Coronary artery (tissue), 2 donors: ENCODE measurements at places on chromosomes 2 and 18.

DNA sequence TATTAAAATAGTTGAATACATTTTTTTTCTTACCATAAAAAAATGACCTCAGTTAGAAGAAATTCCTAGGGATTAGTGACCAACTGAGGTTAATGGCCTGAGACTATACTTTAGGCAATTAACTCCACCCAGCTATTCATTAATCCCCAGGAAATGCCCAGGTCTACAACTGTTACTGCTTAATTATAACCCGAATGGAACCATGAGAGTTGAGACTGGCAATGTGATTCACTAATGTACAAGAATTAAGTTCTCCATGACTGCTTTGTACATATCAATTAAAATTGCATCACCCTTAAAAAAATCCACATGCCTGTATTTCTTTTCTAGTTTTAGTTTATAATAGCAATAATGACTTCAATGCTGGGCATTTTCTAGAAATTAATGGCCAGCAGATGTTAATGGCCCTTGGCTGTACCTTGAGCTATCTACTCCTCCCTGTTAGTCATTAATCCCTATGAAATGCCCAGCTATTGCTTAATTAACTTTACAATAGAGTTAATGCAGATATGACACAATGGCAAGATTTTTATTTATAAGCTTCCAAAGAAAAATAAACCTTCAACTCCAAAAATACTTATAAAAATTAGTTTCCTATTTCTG lies 44.1 kb downstream of the ERBB4 start:
- no peak for DNase-seq

DNA sequence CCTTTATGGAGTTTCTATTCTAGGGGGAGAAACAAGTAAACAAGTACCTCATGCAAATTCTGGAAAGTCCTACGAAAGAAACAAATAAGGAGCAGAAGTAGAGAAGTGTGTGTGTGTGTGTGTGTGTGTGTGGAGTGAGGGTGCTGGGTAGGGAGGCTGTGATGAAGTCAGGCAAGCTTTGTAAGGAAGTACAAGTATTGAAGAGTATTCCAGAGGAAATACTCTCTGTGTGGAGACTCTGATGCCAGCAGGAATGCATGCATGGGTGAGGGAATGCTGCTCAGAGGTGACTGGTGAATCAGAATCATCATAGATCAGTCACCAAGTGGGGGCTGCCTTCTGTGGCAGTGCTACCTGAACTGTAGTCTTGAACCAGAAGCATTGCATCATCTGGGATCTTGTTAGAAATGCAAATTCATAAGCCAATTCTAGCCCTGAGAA lies 34.5 kb downstream of the SLC4A3 start:
- peak; percentile 5 for DNase-seq

GRCh38 chr2:72271766-72272641 lies 124.3 kb upstream of the CYP26B1 start:
- no peak for DNase-seq

- DNase-seq = no peak
Measured at GRCh38 chr2:25738383-25739343, 65.3 kb upstream of the DTNB start.

DNA sequence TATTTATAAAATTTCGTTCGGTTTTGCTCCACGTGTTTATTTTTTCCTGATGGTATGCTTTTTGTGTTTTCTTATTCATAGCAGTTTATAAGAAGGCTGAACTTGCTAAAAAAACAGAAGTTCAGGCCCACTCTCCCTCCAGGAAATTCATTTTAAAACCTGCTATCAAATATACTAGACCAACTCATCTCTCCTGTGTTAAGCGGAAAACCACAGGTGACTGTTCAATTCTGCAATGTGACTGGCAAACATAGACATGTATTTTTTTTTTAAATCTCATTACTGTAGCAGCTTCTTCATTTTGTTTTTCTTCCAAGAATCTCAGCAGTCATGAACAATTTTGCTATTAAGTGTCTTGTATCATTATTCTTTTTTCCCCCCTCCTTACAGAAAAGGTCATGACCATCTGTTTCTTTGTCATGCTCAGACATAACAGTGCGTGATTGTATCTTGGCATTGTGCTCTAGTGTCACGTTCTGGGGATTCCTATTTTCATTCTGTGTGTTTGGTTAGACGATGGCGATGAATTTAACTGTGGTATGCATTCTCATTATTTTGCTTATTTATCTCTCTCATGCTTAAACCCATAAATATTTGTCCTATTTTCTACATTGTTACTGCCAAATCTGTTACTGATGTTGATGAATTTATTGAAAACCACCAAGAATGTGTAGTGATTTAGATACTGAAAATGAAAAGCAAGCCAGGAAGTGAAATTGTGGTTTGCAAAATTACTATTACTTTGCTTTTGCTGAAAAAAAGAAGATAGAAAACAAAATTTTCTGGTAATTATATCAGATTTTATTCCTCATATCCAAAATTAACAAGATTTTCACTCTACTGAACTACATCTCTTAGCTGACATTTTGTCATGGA lies 74.6 kb upstream of the UNC80 start:
- no peak for DNase-seq

GRCh38 chr2:149735237-149735958 lies 147.8 kb upstream of the MMADHC start:
- no peak for DNase-seq

- DNase-seq = no peak
Measured at GRCh38 chr2:79977792-79978191, 326.8 kb downstream of the LRRTM1 start.

DNA sequence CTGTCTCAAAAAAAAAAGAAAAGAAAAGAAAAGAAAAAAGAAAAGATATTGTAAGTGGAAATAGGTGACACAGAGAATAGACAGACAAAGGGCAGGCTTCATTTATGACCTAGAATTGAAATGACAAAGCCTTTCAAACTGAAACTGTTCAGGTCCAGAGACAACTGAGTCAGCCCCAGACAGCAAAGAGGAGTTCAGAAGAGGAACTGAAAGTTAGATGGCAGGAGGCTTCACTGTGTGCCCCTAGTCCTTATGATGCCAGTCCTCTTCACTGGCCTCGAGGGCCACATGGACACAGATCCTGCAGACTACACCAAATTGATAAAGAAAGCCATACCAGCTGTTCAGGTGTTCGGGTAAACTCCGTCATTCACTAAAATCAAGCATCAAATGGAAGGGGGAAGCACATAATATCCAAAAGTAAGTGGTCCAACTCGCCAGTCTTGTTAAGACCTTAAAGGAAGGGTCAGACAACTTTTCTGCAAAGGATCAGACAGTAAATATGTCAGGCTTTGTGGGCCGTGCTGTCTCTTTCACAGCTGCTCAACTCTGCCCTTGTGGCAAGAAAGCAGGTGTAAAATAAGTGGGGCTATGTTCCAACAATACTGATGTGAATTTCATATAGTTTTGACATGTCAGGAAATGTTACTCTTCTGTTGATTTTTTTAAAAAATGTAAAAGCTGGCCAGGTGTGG lies 231.9 kb upstream of the MGAT5 start:
- no peak for DNase-seq

DNA sequence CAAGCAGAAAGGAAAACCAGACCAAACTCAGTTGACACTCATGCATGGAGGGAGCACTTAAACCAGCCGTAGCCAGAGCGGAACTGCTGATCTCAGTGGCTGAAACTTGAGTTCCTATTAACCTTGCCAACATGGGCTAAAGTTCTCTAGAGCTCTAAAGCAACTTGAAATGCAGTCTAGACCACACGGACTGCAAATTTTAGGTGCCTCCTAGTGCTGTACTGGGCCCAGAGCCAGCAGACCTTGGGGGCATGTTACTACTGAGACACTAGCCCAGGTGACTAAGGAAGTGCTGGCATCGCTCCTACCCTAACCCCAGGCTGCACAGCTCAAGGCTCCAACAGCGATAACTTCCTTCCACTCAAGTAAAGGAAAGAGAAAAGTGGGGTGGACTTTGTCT lies 236.5 kb downstream of the AKAIN1 start:
- DNase-seq = no peak

DNA sequence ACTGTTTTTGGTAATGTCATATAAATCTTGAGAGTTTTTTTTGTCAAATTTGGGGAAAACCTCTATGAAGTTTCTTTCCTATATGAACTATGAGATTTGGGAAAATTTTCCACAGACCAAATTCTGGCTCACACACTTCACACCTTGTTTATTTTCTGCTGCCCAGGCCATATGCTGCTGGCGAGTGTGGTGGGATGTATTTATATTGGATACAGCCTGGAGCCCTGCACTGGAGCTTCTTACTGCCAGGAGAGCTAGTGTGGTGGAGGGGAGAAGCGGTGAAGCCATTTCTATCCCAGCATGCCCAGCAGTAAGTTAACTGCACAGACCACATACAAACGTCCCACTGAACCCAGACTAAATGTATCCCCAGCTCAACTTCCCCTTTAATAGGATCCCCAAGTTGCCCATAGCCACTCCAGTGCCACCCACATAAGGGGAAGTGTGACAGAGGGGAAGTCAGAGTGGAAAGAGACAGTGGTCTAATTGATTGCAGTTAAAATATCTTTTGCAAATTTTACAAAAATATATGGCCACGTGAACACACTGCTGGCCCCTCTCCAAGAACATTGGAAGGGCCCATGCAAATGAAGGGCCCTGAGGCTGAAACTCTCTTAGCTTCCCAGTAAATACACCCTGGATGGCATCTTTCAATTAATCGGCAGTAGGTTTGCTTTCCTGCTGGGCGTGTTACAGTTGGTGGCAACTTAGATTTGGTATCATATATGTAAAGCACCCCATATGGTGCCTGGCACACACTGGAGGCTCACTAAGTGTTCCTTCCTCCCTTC lies 146.6 kb upstream of the ITGA6 start:
- no peak for DNase-seq

DNA sequence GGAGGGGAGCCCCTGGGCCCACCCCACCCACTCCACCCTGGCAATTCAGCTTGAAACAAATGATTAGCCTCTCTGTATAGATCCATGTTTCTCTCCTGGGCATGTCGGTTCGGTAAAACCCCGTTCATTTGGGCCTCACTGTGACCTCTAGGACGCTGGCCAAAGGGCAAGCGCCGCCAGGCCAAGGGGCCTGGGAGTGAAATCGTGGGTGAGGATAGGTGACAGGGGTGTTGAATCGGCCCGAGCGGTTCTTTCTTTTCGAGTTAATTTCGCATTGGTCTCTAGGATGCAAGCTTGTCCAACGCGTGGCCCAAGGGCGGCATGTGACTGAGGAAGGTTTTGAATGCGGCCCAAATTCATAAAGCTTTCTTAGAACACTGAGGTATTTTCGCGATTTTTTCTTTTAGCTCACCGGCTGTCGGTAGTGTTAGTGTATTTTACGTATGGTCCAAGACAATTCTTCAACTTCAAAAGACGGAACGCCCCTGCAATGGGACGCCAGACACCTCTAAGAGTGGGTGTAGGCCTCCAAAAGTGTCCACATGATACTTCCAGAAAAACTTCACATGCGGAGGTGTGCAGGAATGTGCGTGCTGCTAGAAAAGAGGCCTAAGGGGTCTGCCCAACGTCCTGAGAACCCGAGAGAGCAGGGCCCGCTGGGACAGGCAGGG lies 9.8 kb upstream of the ARID5A start:
- DNase-seq = no peak

DNA sequence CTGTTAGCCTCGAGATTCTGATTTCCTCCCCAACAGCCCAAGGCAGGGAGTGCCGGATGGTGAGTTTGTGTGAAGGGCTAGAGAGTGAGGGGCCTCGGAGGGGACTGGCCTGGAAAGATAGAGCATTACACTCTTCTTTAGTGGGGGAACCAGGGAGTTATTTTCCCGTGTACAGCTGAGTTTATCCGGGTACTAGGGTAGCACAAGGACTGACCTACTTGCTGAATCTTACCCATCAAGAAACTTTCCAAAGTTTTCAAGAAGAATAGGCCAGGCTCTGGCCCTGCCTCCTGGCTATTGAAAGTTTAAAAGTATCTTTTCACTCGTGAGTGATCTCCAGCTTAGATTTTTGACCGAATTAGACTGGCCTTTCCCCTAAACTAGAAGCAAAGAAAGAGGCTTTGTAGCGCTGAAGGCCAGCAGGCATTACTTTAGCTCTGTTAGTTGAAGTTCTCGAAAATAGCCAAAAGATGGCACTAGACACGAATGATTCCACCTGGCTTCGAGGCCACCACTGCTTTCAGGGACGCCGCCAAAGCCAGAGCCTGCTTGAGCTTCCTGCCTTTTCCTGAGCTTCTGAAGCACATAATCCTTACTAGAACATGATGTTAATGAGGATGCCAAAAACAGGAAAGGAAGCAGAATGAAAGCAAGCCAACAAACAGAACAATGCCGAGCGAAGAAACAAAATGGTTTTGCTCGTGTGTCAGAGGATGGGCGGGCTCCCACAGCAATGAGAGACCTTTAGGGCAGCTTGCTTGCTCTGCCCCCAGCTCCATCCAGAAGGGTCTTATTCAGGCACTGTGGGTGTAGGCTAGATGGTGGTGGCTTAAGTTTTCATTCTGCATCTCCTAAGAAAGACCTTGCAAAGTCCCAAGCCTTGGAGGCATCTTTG lies 55.8 kb downstream of the TSN start:
- no peak for DNase-seq

GRCh38 chr18:66972681-66973080 lies 368.8 kb upstream of the CDH19 start:
- no peak for DNase-seq

DNA sequence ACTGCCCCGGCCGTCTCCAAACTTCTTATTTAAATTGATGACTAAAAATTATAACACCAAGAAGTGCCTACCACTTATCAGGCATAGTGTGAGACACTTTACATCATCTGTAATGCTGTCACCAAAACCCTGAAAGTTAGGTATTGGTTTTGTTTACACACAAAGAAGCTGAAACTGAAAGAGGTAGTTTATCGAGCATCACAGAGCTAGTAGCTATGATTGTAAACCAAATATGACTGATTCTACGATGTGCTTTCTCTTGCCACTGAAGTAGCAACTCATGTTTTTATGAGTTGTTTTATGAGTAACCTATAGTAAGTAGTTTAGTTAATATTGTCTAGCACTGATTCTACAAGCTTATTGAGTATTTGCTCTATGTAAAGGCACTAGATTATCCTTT lies 31.5 kb downstream of the DYNC1I2 start:
- no peak for DNase-seq

DNA sequence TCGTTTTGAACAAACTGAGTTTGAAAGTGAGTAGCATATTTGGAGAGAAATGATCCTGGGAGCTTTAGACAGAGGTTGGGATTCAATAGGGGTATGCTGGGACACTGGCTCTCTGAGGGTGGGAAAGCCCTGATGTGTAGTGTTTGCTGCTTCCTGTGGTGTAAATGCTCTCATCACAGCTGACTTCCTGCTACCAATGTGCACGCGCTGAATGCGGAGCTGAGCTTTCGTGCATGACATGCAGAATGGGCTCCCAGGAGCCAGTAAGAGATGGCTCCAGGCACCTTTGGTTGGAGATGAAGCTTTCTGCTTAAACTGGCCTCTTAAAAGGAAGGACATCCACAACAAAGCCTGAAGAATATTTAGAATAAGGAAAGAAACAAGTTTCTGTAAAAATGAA lies 224.1 kb upstream of the CCDC150 start:
- no peak for DNase-seq

GRCh38 chr2:156473445-156473844 lies 37.3 kb downstream of the GPD2 start:
- DNase-seq = no peak

- no peak for DNase-seq
Measured at GRCh38 chr18:70662588-70662987, 373.7 kb downstream of the SOCS6 start.
